ENCODE measurements at places on chromosomes 2 and 18. TPM values are rescaled to one million over a fixed set of nuclear protein-coding genes. Genes with fewer than 3 reads are reported as not detected.

DNA sequence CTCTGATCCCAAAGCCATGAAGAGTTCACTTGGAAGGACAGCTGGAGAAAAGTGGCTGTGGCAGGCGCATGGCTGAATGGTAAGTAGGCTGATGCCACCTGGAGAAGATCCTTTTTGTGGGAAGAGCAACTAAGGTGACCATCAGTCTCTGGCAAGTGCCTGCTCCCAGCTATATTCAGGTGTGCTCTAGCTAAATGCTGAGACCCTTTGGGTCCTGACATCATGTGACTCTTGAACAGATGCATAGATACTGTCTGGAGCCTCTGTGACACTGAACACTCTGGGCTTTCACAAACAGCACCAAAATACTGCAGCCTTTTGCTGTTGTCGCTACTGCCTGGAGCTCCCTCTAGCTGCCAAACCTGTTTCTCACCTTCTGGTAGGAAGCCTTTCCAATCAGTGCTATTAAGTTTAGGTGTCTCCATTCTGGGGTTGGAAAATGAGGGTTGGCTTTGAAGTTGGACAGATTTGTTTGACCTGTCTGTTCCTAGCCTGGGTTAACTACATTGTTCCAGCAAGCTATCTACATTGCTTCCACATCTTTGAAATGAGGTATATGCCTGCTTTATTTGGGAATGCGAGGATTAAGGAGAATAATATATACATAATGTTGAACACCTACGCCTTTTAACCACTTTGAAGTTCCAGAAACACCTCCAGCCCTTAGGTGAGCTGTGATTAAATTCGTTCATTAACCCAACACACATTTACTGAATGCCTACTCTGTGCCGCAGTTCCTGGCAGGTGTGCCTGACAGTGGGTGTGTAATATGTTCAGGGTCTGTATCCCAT lies 3.1 kb downstream of the EGR4 start:
- peaks cover 25% of the 10 kb centered on the region for H3K4me1 ChIP-seq
- H3K27ac ChIP-seq: no peak overlapping the region
- no peaks in the 10 kb centered on the region for H3K36me3 ChIP-seq
- DNase-seq: peak; percentile 75
- H3K27me3 ChIP-seq: peaks cover 67% of the 10 kb centered on the region

- no peak overlapping the region for H3K4me3 ChIP-seq
- H3K27ac ChIP-seq: peak overlapping the region; percentile 69
- no peak for DNase-seq
These were observed 23.7 kb downstream of the BABAM2 start for GRCh38 chr2:27914041-27914804.

DNA sequence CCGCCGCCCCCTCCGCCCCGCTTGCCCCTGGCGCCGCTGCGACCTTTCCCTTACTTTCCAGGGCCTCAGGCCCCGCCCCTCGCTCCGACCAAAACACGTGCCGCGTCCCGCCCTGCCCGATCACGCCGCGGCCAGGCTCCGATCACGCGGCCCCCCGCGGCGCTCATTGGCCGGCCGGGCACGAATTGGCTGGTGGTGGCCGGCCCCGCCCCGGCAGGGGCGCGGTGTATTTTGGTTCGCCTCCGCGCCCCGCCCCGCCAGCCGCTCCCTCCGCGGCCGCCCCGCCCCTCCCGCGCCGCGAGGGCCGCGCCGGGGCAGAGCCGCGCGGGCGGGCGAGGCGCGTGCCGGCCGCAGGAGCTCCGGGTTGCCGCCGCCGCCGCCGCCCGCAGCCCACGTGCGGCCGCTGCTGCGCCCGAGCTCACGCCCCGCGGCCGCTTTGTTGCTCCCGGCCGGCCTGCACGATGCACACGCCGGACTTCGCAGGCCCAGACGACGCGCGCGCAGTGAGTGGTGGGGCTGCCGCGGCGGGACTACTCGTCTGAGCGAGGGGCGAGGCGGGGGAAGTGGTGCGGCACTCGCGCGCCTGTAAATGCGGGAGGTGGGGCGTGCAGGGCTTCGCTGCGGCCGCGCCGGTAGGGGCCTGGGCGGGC lies at the start of gene KLF11:
KLF11 (plus strand) TSS at position 295 of the 650 bp plus-strand sequence; CDS start at position 462, 167 bp downstream.
- peak within 1 kb of the TSS; percentile 74 for H3K4me3 ChIP-seq
- peak; percentile 86 for DNase-seq
- H3K36me3 ChIP-seq: peaks cover 1% of the 10 kb centered on the region
- peaks cover 21% of the 10 kb centered on the region for H3K27me3 ChIP-seq
- peaks cover 12% of the 10 kb centered on the region for H3K4me1 ChIP-seq

DNA sequence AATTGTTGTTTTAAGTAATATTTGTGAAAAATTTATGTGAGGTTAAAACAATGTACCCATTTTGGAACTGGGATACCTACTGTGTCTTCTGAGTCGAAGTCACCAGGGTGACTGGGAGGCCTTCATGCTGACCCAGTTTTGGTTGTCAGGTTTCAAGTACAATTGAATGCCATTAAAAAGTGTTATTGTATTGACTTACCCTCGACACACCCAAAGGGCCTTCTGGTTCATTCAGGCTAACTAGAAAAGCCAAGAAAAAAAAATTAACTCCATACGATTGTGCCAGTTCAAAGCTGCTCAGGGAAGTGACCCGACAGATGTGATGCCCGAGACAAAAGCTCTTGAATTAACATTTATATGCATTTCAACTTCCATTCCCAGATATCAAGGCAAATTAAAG lies 190.0 kb downstream of the ST6GAL2 start:
- no peaks in the 10 kb centered on the region for H3K36me3 ChIP-seq
- H3K27ac ChIP-seq: no peak overlapping the region
- H3K4me1 ChIP-seq: no peaks in the 10 kb centered on the region
- no peak overlapping the region for H3K4me3 ChIP-seq
- no peaks in the 10 kb centered on the region for H3K27me3 ChIP-seq
- no peak for DNase-seq

- DNase-seq: no peak
- no peak overlapping the region for H3K4me3 ChIP-seq
- peaks cover 4% of the 10 kb centered on the region for H3K27me3 ChIP-seq
- no peak overlapping the region for H3K27ac ChIP-seq
- H3K4me1 ChIP-seq: no peaks in the 10 kb centered on the region
- H3K36me3 ChIP-seq: no peaks in the 10 kb centered on the region
These were observed 175.3 kb upstream of the THUMPD2 start for GRCh38 chr2:39954346-39954745.

GRCh38 chr2:132797556-132797955 lies 127.6 kb upstream of the LYPD1 start:
- H3K4me3 ChIP-seq: no peak overlapping the region
- no peaks in the 10 kb centered on the region for H3K27me3 ChIP-seq
- H3K27ac ChIP-seq: no peak overlapping the region

GRCh38 chr18:45274026-45274425 lies 341.2 kb upstream of the SLC14A2 start:
- H3K36me3 ChIP-seq: no peaks in the 10 kb centered on the region
- no peaks in the 10 kb centered on the region for H3K4me1 ChIP-seq
- no peak overlapping the region for H3K4me3 ChIP-seq
- H3K27me3 ChIP-seq: peaks cover 11% of the 10 kb centered on the region

GRCh38 chr18:46070232-46070631 lies 1.8 kb downstream of the PSTPIP2 start:
- no peak for DNase-seq
- peaks cover 1% of the 10 kb centered on the region for H3K36me3 ChIP-seq
- H3K27ac ChIP-seq: no peak overlapping the region
- no peak overlapping the region for H3K4me3 ChIP-seq
- H3K4me1 ChIP-seq: peaks cover 32% of the 10 kb centered on the region

GRCh38 chr2:143410082-143410897 lies 281.1 kb downstream of the ARHGAP15 start:
- no peaks in the 10 kb centered on the region for H3K27me3 ChIP-seq
- peaks cover 26% of the 10 kb centered on the region for H3K36me3 ChIP-seq
- DNase-seq: no peak
- H3K27ac ChIP-seq: no peak overlapping the region
- H3K4me3 ChIP-seq: no peak overlapping the region

GRCh38 chr2:162021516-162022058 lies 52.4 kb downstream of the DPP4 start:
- peaks cover 34% of the 10 kb centered on the region for H3K4me1 ChIP-seq
- no peak for DNase-seq
- H3K36me3 ChIP-seq: peaks cover 84% of the 10 kb centered on the region
- H3K27ac ChIP-seq: peak overlapping the region; percentile 25
- H3K27me3 ChIP-seq: no peaks in the 10 kb centered on the region

GRCh38 chr2:38528008-38528442 lies 74.7 kb downstream of the HNRNPLL start:
- DNase-seq: peak; percentile 66
- peak overlapping the region; percentile 49 for H3K4me3 ChIP-seq
- no peak overlapping the region for H3K27ac ChIP-seq
- H3K4me1 ChIP-seq: peaks cover 7% of the 10 kb centered on the region
- H3K27me3 ChIP-seq: peaks cover 34% of the 10 kb centered on the region
- H3K36me3 ChIP-seq: no peaks in the 10 kb centered on the region

DNA sequence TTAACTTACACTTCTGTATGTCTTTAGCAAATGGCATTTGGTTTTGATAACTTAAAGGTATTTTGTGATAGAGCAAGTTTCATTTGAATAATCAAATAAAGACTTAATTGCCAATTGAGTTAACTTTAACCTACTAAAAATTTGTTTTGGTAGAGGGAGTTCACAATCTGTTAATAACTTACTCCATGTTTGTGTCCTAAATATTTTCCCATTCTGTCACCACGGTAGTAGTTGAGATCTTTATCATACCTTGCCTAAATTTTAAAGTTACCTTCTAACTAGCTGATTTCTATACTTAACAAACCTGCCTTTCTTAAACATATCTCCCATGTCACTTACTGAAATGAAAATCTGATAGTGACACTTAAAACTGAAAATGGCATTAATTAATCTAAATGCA lies 127.1 kb downstream of the TMEFF2 start:
- H3K36me3 ChIP-seq: no peaks in the 10 kb centered on the region
- H3K4me1 ChIP-seq: peaks cover 9% of the 10 kb centered on the region
- peaks cover 18% of the 10 kb centered on the region for H3K27me3 ChIP-seq
- no peak overlapping the region for H3K4me3 ChIP-seq
- no peak for DNase-seq

GRCh38 chr18:46051731-46052461 lies 20.2 kb downstream of the PSTPIP2 start:
- peaks cover 4% of the 10 kb centered on the region for H3K27me3 ChIP-seq
- H3K4me3 ChIP-seq: no peak overlapping the region
- no peak for DNase-seq
- peaks cover 29% of the 10 kb centered on the region for H3K4me1 ChIP-seq

DNA sequence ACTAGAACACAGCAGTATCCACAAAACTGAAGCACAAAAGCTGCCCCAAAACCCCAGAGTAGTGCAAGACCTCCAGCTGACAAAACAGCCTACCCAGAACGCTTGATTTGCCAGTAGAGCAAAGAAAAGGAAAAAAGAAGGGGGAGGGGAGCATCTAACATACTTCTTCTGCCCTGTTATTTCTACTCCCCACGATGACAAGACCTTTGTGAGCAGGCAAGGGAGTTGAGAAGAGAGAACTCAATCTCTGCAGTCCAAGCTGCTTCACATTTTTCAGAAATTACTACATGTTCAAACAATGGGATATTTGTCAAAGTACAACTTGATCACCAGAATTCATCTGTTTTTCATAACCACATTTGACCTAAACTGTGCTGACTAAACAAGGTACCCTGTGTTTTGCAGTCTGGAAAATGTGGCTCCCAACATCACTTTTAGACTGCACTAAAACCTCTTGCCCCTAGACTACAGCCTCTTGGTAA lies 286.7 kb downstream of the EXOC6B start:
- DNase-seq: no peak
- H3K36me3 ChIP-seq: peaks cover 2% of the 10 kb centered on the region
- no peak overlapping the region for H3K4me3 ChIP-seq
- H3K4me1 ChIP-seq: no peaks in the 10 kb centered on the region

The NTSR2 gene
- not detected for total RNA-seq

The CENPA gene
- total RNA-seq: 51.6 TPM

The CRYBA2 gene
- not detected for total RNA-seq

The CEP192 gene
- total RNA-seq: 36.6 TPM
